ENCODE measurements at places on chromosomes 6 and 20.

DNA sequence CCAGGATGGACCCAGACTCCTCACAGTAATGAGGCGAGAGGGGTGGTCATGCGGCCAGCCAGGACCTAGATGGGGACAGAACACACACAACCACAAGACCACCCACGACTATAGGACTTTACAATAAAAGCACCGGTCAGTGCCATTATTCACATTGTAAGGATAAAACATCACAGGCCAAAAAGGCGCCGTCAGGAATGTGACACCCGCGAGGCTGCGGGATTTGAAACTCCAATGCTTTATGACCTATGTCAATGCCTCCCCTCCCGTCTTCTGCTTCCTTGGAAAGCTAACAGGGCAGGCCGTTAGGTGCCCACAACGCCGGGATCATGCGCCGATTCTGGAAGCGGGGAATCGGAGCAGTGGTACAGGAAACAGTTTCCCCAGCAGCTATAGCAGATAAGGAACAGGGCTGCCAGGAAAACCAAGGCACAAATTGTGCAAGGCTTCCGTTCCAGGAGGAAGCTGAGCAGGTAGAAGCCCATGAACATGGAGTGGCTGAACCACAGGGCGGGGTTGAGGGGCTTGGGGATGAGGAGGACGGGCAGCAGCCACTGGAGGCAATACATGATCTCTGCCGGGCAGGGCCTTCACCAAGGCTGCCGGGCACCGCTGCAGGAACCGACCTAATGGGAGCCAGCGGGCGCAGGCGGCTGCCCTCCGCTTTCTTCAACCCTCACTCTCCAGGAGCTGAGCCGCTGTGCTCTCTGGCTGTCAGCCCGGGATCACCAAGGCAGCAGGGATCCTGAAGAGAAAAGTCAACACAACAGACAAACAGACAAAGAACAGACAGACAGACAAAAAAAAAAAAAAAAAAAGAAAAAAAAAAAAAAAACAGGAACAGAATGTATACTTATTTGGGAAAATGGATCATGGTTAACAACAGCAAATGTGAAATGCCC, 2.2 kb upstream of the NNAT start:
- no peak for DNase-seq

GRCh38 chr6:1577896-1578745, 31.6 kb upstream of the FOXC1 start:
- no peak for DNase-seq

DNA sequence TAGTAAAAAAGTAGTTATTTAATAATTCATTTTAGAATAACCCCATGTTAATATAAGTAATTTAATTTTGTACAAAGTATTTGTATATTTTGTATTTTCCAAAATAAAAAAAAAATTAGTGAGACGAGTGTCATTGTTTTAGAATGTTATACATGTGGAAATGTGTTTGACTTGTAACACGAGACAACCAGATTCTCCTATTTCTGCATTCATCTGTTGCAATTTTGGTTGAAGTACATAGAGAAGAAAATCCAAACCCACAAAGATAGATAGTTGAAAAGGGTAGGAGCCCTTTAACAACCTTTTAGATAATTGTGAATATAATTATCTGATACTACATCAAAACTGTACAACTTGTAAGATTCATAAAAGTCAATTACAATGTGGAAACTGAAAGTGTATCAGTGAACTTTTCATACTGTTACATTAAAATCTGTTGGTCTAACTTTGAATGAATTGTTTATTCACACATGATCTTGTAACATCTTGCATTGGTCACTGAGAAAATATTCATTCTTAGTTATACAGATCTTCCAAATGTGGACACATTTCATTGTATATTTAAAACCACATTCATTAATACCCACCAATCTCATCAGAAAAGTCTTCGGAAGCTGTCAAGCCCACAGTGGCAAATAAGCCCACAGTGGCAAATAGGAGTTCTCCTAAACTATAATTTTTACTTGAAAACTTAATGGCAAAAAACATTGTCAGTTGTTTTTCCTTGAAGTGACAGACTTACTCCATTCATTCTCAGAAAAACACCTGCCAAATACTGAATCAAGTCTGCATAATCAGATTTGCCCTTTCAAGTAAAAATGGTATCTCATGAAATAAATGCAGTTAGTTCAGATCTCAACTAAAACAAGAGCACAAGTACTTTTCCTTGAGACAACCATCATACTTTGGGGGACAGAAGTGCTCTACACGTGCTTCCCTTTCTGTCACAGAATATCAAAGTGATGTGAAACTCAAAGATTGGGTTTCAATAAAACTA, 52.8 kb downstream of the FKBP5 start:
- no peak for DNase-seq

GRCh38 chr6:55584654-55585354, 5.8 kb upstream of the HMGCLL1 start:
- no peak for DNase-seq

DNA sequence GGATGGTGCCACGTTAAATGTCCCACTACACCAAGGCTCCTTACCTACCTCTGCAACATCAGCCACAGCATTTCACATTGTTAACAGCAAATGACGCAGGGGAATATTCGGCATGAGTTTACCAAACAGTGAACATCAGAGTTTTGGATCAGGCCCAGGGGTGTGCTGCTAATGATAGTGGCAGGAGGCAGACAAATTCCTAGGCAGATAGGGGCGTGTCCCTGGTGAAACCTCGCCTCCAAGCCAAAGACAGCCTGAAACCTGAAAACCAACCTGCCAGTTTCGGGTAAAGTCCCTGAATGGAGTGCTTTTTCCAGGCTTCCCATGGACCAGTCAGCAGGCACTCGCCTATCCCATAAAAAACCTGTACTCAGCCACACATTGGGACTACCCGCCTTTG, 133.6 kb downstream of the SH3BGRL2 start:
- DNase-seq, result no peak

DNA sequence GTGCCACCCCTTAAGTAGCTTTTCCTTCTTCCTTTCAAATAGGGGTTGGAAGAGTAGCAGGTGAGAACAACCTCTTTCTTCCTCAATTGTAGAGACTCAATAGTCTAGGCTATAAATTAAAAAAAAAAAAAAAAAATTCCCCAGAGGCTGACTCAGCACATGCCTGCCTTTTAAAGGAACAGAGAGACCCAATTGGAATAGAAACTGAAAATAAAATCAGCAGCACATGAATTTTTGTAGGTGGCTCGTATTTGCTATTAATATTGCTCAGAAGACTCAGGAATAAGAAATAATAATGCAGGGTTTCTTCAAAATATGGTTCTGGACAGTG, 19.3 kb downstream of the TOP1 start:
- no peak for DNase-seq

GRCh38 chr6:84618046-84618752, 146.2 kb downstream of the TBX18 start:
- DNase-seq, result no peak

- DNase-seq, result no peak
Measured at GRCh38 chr6:156102129-156102528, 646.5 kb upstream of the NOX3 start.

GRCh38 chr20:62320581-62321354, 18.0 kb downstream of the ADRM1 start:
- peak; percentile 61 for DNase-seq

DNA sequence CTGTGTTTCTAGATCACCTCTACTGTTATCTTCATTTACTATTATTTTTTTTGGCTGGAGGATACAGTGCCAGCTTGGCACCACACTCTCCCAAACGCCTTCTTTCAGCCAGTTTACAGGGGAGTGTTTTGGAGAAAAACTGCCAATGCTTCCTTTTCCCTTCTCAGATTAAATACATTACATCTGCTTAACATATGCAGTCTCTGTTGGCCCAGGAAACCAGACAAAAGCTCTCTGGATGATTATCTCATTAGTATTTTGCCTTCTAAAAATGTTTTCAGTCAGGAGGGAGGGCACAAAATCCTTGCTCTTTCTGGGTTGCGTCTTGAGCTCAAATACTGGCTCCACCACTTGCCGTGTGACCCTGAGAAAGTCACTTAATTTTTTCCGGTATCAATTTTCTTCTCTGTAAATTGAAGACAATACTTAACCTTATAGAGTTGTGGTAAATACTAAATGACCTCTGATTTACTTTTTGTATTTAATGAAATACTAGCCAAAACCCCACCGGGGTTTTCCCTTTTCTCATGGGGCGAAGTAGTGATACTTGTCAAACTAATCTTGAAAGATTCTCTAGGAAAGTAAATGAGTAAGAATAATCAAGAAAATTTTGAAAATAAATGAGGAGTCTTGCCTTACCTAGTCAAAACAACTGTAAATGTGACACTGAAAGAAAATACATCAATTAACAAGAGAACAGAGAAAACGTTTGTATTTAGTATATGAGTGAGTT, 146.2 kb downstream of the MMS22L start:
- DNase-seq, result no peak

- no peak for DNase-seq
Measured at GRCh38 chr6:131597446-131597845, 24.4 kb downstream of the ARG1 start.

- no peak for DNase-seq
Measured at GRCh38 chr6:168366473-168366872, 46.9 kb upstream of the DACT2 start.

DNA sequence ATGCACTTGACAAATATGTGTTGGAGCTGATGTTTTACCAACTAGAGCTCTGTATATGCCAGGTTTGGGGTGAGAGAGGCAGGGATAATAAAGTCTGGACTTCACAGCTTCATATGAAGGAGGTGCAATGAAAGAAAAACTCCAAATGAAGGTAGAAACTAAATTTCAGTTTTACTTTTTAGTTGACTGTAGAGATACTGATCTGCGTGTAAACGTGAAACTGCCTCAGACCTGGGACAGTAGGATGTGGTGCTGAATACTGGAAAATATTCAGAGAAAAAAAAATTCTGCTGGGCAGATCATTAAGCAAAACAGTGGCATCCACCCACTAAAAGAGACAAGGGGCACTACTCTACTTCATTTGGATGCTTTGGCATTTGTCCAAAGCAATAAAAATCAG, 94.5 kb downstream of the BACH2 start:
- no peak for DNase-seq

GRCh38 chr6:3900744-3901336, 51.7 kb downstream of the FAM50B start:
- DNase-seq, result no peak

- no peak for DNase-seq
Measured at GRCh38 chr20:44494266-44494665, 18.6 kb downstream of the TTPAL start.

DNA sequence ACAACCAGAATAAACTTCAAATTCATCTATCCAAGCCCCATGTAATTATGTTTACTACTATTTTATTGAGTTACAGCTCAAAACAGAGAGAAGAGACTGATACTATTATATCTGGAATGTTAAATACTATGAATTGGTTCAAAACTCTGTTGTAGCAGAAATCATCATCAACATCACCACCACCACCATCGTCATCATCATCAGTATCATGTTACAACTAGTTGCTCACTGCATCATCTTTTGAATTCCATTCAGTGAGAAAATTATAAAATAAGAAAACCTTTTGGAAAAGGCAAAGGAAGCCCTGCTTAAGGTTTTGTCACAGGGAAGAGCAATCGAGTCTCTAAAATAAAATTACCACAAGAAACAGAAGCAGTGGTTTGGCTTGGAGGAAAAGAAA, 36.2 kb upstream of the THEMIS start:
- DNase-seq, result no peak

DNA sequence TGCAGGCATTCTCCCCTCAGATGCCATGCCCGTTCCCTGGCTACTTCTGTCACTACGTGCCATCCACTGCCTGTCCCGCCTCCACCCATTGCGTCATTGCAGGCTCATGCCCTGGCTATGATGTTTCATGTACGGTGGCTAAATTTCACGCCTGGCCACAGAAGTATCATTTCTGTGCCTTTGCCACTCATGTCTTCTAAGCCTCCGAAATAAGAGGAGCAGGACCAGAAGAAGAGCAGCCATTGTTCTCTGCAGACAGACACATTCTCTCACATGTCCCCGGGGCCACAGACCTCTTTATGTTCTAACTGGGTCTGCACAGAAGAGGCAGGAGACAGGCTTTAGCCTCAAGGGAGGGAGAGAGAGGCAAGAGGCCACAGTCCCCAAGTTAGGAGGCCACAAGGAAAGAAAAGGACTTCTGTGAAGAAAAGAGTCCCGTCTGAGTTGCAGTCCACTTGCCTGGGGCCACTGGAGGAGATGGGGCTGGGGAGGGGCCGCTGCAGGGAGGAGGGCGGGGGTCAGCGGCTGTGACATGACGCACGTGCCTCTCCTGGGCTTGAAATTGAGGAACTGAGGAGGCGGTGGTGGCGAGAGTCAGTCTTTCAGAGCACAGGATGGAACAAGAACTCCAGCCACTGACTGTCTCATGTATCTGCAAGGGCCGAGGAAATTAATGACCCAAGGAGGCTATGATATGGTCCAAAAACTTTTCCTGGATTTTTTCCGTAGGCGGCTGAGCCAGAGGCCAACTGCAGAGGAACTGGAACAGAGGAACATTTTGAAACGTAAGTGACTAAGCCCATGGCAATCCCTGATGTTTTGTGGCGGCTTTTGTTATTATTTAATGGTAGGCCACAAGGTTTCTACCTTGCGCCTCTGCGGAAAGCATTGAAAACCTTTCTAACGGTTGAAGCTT, 55.9 kb downstream of the TBC1D7 start:
- no peak for DNase-seq

GRCh38 chr6:112150363-112150762, 63.0 kb downstream of the FAM229B start:
- DNase-seq, result no peak

GRCh38 chr6:29631860-29632731, 887 bp downstream of the GABBR1 start:
- peak; percentile 77 for DNase-seq

GRCh38 chr6:13846841-13847240, 32.5 kb upstream of the MCUR1 start:
- no peak for DNase-seq

DNA sequence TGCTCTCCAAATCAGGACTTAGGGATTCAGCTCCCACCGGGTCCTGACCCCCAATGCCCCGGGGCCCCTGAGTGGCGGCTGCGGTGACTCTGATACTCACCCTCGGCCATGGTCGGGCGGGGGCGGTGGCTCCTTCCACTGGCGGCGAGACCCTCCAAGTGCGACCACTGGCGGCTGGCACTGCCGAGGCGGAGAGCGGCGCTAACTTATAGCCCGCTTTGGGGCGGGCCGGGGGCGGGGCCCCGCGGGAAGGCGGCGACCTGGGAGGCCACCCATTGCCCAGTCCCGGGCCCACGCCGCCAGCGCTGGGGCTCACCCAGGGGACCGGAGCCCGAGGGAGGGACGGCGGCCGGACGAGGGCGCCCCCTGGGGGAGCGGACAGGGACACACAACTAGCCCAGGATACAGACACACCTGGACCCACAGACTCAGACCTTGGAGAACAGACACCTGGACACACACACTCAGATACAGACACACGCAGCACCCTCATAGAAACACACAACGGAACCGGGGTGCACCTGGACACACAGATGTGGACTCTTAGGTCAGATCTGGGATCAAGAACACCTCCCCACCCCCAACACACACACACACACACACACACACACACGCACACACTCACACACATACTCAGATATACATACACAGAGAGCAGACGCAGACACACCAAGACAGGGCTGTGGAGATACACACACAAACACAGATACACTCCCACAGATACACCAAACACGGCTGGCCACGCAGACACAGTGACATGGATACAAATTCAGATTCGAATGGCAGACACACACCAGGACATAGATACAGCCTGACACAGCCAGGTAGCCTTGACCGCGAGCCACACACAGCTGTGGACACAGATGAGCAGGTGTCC, at the start of gene TGM2:
Gene TGM2, minus strand, starts transcription at position 182 of the 877 bp plus-strand sequence. Its CDS starts 72 bp downstream, at position 110.
- DNase-seq, result peak; percentile 75

- DNase-seq, result no peak
Measured at GRCh38 chr20:58684291-58684690, 8.3 kb upstream of the NPEPL1 start.

Measured in PC-9 (cell line).